ENCODE measurements at places on chromosomes 7 and 10. TPM values are rescaled to one million over a fixed set of nuclear protein-coding genes. Genes with fewer than 3 reads are reported as not detected.
A peak's percentile ranks its signal among the peaks of the same experiment; 100 is the strongest.

DNA sequence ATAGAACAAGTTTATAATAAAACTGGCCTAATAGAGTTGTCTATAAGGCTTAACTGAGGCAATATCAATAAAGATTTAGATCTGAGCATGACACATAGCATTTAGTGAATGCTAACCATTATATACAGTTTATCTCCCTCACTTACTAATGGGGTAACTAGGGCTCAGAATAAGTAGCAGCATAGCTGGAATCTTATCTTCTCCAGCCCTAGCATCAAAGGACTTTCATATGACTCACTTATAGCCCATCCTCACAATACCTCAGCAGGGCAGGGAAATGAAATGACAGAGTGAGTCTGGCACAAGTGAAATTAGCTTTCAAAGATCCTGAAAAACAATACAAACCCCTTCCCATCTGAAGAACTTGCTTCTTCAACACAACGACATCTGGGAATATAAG is 362.9 kb downstream of the KIF20B start:
- no peak overlapping the region for H3K4me3 ChIP-seq
- H3K4me1 ChIP-seq = no peaks in the 10 kb centered on the region
- no peaks in the 10 kb centered on the region for H3K27me3 ChIP-seq
- no peak for DNase-seq
- H3K36me3 ChIP-seq = no peaks in the 10 kb centered on the region
- H3K27ac ChIP-seq = no peak overlapping the region

Gene HOXA13
- 0.01 TPM for polyA plus RNA-seq

GRCh38 chr7:77685233-77685632 is 11.0 kb upstream of the RSBN1L start:
- DNase-seq = no peak
- no peaks in the 10 kb centered on the region for H3K27me3 ChIP-seq
- no peak overlapping the region for H3K27ac ChIP-seq
- peaks cover 17% of the 10 kb centered on the region for H3K36me3 ChIP-seq
- H3K4me3 ChIP-seq = no peak overlapping the region

DNA sequence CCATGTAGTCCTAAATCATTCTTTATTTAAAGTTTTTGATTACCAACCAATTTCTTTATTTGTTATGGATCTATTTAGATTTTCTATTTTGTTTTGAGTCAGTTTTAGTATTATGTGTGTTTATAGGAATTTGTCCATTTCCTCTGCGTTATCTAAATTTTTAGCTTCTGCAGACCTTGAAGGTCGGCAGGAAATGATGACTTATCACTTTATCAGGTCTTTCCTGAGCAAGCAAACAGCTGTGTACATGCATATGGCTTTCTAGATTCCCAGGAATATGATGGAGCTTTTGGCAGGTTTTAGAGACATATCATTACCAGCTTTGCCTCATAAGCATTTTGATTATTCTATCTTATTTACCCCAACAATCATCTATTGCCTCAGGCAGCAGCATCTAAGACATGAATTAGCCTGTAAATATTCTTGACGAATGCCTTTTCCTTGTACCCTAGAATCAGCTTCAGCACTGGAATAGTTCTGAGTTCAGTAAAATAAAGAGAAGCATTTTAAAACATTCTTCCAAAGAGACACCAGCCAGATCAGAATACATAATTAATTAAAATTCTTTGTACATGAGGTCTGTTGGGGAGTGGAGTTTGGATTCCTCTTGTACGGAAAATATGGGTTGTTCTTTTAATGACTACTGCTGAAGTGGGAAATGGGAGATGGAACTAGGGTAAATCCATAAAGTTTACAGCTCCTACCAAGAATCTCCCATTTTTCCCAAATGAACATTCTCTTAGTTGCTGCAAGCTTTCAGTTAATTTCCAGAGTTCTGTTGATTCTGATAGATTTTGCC is 408.8 kb upstream of the SEMA3C start:
- no peak overlapping the region for H3K4me3 ChIP-seq
- H3K36me3 ChIP-seq = no peaks in the 10 kb centered on the region
- H3K27ac ChIP-seq = no peak overlapping the region
- H3K4me1 ChIP-seq = no peaks in the 10 kb centered on the region
- no peak for DNase-seq
- H3K27me3 ChIP-seq = no peaks in the 10 kb centered on the region

Gene HOXA3
- polyA plus RNA-seq = 2.6 TPM

- H3K27ac ChIP-seq = no peak overlapping the region
- DNase-seq = no peak
- H3K4me1 ChIP-seq = no peaks in the 10 kb centered on the region
Measured at GRCh38 chr10:62456611-62457101, 82.5 kb downstream of the ZNF365 start.

- no peak for DNase-seq
- H3K4me3 ChIP-seq = no peak overlapping the region
- no peaks in the 10 kb centered on the region for H3K27me3 ChIP-seq
- no peaks in the 10 kb centered on the region for H3K4me1 ChIP-seq
- H3K27ac ChIP-seq = no peak overlapping the region
- no peaks in the 10 kb centered on the region for H3K36me3 ChIP-seq
Measured at GRCh38 chr7:123343611-123344010, 143.8 kb upstream of the SLC13A1 start.

Gene GLI3
- 0.26 TPM for polyA plus RNA-seq

DNA sequence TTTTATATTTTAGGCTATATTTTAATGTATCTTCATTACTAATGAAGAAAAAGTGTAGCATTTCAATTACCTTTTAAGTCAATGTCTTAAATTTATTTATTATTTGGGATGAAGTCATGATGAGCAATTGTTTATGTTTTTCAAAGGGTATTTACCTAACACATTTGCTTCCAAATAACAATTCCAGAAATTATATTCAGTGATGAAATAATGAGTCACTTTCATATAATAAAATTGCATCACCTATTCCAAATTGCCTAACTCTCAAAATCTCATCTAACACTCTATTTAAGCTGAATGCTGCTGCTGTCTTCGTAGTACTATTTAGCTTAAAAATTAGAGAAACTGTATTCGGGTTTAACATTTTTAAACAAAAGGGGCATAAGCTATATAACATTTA is 97.7 kb downstream of the PRKG1 start:
- H3K4me3 ChIP-seq = no peak overlapping the region
- no peak for DNase-seq
- peak overlapping the region; percentile 13 for H3K27ac ChIP-seq

- DNase-seq = no peak
- H3K4me3 ChIP-seq = no peak overlapping the region
- H3K27me3 ChIP-seq = peaks cover 2% of the 10 kb centered on the region
- no peaks in the 10 kb centered on the region for H3K4me1 ChIP-seq
Measured at GRCh38 chr7:120547605-120548004, 274.6 kb downstream of the KCND2 start.

GRCh38 chr10:75611172-75611992 is 180.0 kb downstream of the LRMDA start:
- peaks cover 4% of the 10 kb centered on the region for H3K27me3 ChIP-seq
- H3K4me1 ChIP-seq = no peaks in the 10 kb centered on the region
- H3K27ac ChIP-seq = no peak overlapping the region
- no peak for DNase-seq
- H3K4me3 ChIP-seq = no peak overlapping the region

Gene OLAH
- 0.29 TPM for polyA plus RNA-seq
